ENCODE measurements at places on chromosomes 7 and 10. TPM values are rescaled to one million over a fixed set of nuclear protein-coding genes. Genes with fewer than 3 reads are reported as not detected.

DNA sequence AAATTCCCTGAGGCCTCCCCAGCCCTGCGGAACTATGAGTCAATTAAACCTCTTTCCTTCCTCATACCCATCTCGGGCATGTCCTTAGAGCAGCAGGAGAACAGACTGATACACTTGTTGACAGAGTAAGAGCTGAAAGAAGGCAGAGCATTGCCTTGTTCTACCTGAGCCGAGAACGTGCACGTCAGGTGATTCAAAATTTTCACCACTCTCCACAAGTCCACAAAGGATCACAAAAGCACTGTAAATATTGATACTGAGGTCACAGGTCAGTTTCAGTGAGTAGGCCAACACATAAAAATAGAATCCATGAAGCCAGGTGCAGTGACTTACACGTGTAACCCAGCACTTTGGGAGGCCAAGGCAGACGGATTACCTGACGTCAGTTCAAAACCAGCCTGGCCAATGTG lies 27.8 kb downstream of the DCLRE1C start:
- no peak for DNase-seq

DNA sequence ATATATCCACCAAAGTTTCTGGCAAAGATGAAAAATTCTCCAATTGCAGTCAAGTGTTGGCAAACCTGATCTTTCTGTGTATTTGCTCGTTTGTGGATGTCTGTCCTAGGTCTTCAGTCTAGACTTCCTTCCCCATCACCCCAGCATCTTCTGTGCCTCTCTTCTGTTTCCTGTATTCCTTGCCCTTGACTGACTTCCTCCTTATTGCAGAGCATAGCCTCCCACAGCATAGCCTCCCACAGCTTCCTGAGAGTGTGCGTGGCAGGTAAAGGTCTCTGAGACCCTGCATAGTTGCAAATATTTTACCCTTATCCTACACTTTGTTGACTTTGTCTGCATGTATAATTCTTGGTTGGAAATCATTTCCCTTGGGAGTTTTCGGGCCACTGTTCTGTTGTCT lies 18.4 kb downstream of the SLC18A2 start:
- no peak for DNase-seq

TMEM176B gene
- 0.47 TPM for total RNA-seq

ZNF804B gene
- not detected for total RNA-seq

SLC16A9 gene
- total RNA-seq: 0.81 TPM

PLAC9 gene
- not detected for total RNA-seq
